ENCODE measurements at places on chromosomes 5 and 9.

- peak; percentile 33 for DNase-seq
These were observed 45.7 kb downstream of the DPYSL3 start for GRCh38 chr5:147464211-147464610.

DNA sequence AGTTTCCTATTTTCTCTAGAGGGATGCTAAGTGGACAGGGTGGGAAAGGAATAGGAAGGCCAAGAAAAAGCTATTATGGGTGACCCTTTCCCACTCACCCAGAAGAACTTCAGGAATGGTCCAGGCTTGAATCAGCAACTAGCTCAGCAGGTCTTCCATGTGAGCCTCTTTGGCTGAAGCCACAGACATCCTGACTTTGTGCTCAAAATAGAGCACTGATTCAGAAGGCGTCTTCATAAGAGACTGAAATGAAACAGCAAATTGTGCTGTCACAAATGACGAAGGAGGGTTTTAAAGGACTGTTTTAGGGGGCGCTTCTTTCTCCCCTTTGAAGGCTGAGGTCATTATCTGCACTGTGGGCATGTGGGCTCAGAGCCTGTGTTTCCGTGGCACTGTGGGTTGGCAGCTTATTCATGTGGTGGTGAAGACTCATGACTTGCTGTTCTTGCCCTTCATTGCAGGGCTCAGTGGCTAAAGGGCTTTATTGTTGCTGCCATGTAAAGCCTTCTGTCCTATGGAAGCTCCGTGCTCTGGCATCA lies 65.8 kb upstream of the NFIL3 start:
- DNase-seq, result peak; percentile 50

GRCh38 chr5:1335540-1336095 lies 9.3 kb downstream of the CLPTM1L start:
- DNase-seq, result no peak

GRCh38 chr9:95459851-95460517 lies 56.8 kb downstream of the PTCH1 start:
- DNase-seq, result peak; percentile 28

DNA sequence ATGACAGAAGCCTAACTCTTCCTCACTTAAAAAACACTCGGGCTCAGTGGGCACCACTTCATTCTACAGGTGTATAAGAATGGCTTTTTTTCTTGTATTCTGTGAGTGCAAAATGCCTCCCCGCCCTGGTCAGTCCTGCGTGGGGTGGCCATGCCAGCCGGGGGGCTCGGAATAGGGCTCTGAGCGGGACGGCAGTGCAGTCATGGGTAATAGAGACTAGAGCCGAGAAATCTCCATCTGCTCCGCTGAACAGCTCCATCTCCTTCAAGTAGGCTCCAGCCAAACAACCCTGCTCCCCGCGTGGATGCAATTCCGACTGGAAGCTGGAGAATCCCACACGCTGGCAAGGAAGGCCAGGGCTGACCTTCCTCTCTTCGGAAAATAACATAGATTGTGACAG lies 317.0 kb upstream of the IRX4 start:
- no peak for DNase-seq

DNA sequence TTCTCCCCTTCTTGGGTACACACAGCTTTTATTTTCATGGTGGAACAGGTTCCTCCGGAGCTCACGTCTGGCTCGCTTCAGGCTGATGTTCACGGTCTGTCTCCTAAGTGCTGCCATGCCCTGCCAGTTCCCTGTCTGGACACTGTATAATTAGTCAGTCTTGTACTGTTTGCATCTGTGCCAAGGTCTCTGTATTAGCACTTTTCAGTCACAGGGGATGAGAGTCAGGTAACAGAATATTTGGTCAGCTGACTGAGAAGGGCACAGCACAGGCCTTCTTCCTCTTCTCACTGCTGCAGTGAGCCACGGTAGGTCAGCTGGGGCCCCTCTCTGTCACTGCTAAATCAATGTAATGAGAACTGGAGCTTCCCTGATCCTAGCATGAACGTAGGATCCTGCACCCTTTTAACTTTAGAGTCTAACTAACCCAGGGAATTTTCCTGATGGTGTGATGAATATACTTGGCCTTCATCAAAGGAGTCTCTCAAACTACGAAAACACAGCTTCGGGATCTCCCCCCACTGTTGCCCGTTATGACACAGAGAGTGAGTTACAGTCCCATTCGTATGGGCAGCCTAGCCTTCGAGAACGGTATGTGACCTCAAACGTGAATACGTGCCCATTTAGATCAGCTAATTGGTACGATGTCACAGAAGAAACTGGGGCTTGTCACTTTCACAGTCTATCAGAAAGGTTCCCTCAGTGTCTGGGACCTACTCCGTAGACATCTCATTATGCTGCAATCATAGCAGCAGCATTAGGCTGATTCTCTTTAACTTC lies 354.1 kb upstream of the RFX3 start:
- DNase-seq, result no peak

- DNase-seq, result no peak
These were observed 465.2 kb downstream of the LRRC70 start for GRCh38 chr5:63043792-63044191.

DNA sequence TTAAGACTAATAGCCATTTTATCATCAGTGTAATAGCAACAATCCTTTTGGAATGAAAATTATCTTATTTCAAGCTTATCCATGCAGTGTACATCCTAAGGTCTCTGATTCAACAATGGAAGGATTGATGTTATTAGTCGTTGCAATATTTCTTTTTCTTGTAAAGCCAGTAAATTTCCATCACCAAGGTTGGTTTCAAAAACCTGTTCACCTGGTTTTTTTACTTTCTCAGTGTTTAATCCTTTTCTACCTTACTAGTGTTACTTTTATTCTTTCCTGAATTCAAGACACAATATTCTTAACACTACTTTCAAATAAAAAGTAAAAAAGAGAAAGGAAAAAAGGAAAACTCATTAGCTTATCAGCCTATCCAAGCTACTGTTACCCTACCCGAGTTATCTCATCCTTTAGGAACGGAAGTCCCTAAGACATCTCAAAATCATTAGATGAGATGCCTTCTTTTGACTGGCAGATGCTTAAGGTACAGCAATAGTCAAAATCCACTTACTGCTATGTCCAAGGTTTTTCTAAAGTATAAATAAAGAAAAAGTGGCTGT lies 5.4 kb downstream of the ZFR start:
- no peak for DNase-seq

DNA sequence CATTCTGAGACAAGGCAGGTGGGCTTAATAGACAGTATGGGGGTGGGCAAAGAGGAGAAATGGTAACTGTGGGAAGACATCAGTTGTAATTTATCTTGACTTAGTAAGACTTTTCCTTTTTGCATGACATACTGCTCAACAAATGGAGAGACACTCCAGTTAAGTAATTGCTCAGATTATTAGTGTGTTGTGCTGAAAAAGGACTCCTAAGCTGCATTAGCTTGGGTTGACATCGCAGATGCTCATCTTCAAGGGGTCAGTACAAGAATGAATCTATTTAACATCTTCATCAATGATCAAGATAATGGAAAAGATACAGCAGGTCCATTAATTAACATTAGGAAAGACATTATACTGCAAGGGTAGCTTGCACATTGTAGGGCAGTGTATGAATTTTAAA lies 181.1 kb upstream of the ELAVL2 start:
- no peak for DNase-seq

GRCh38 chr9:3948826-3949556 lies 350.9 kb downstream of the GLIS3 start:
- DNase-seq, result peak; percentile 62

DNA sequence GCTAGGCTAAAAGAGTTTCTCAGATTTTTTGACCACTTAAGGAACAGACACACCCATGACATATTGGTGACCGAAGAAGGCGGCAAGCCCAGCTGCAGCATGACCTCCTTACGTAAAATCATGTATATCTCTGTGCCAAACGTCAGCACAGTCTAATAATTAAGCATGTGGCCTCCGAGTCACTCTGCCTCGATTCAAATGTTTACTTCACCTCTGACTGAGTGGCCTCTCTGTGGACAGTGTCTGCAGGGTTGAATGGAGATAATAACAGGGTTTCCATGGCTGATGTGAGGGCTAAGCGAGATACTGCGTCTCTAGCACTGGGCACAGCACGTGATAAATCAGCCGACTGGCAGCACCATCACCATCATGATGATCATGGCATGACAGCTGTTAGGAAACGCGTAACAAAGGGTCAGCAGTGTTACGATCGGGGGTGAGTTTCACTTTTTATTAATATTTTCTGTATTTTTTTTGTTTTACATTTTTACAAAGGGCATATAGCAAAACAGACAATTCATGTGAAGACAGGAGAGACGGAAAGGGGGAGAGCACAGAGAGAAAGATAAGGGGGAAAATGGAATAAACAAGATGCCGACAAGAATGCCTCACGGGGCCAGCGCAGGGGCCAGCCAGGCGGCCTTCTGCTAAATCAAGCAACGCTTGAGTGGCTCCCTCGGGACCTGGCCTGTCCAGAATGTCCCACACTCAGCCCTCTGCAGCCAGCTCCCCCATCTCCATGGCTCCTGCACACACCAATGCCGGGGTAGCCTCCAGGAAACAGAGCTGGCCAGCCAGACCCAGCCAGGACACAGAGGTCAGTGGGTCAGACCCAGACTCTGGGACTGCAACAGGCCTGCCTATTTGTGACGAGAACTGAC lies 60.3 kb downstream of the ADAMTS2 start:
- DNase-seq, result no peak

DNA sequence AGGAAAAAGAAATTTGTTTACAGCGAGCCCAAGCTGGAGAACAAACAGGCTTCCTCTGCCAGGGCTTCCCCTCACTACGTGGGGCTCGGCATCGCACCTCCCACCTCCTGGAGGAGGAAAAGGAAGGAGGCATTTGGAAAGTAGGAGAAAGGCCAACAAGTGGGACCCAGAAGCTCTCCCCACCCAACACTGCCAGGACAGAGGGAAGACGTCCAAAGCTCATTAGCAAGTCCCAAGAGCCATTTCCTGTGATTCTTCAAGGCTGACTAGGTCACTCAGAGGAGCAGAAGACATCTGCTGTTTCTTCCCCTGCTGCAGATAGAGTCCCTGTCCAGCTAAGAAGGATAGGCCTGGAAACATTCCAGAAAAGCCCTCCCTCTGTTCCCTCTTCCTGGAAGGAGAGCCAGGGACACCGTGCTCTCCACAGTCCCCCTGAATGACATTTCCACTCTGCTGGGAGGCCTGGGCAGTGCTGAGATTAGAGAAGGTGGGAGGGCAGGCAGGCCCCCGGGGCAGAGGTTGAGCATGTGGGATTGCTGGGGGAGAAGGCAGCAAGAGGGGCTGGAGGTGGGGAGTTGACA lies 57.0 kb upstream of the NEURL1B start:
- DNase-seq, result no peak

DNA sequence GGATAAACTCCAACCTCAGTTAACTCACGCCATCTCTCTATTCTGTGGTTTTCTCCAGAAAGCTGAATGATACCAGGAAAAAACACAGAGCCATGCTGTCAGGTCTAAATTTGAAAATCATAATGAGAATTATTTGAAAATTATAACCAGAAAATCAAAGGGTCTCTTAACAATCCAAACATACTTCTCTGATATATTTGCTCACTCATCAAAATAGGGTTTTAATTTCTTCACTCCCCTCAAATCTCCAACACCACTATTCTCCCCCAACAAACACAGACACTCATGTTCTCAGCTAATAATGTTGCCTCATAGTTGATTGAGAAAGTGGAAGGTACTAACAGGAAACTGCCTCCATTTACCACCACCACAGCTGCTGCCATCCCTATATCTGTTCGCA lies 375.5 kb downstream of the TLE1 start:
- DNase-seq, result no peak

- DNase-seq, result no peak
These were observed 369.0 kb downstream of the ARHGEF28 start for GRCh38 chr5:73994963-73995362.

DNA sequence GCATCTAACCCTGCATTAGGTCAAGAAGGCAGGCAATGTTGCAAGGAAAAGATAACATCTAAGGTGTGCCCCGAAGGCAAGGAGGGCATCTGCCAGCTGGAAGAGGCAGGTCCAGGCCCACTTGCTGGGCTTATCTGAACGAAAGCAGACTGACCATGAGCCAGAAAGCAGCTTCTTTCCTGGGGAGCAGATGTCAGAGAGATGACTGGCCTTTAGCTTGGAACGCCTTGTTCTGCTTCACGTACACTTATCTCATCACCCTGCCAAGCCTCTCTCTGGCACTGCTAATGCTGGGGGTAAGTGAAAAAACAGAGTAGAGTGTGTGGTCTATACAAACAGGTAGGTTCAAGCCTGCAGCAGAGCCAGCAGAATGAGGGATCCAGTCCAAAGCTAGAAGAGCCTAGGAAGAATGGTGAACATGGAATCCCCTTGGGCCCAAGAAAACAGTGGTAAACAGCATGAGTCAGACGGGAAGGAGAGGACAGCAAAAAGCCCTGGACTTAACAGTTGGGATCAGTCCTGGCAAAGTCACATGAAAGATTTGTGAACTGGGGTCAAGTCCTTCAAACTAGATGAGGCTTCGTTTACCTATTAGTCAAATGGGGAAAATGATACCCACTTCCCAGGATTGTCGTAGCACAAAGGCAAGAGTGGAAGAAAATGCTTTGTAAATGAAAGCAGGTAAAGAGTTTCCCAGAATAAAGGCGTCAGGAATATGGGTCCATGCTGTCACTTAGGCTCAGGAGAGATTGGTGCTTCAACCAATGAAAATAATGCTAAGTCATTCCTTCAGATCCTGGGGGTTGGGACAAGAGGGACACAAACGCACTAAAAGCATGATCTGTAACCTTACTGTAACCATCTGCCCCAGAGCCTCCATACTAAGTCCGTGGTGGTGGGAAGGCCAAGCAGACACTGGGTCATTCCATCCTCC lies 200.9 kb downstream of the SLIT3 start:
- no peak for DNase-seq

- no peak for DNase-seq
These were observed 86.3 kb upstream of the GRHPR start for GRCh38 chr9:37336150-37336549.

GRCh38 chr5:117425163-117425562 lies 850.5 kb upstream of the SEMA6A start:
- no peak for DNase-seq

- peak; percentile 82 for DNase-seq
These were observed 56.8 kb upstream of the TEX48 start for GRCh38 chr9:114738581-114739316.

DNA sequence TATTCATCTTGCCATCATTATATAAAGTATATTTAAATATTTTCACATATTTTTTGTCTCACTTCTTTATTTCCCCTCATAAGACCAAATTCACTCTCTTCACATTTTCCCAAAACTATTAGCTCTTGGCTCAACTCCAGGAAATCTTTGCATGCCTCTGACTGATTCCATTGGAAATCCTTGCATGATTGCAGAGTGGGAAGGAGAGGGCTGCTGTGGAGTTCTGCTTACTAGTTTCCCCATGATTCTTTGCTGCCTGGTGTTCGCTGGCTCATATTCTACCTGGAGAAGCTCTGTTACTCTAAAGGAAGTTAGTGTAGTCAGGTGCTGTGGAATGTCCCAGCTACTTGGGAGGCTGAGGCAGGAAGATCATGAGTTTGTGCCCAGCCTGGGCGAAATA lies 41.9 kb downstream of the LIX1 start:
- peak; percentile 13 for DNase-seq

Measured in fibroblast of skin of right quadriceps (primary cell).